ENCODE measurements at places on chromosomes 7 and 10.

- DNase-seq: peak; percentile 19
Measured at GRCh38 chr10:99520847-99521764, 11.6 kb upstream of the NKX2-3 start.

GRCh38 chr10:121007264-121007663 lies 156.1 kb downstream of the WDR11 start:
- no peak for DNase-seq

DNA sequence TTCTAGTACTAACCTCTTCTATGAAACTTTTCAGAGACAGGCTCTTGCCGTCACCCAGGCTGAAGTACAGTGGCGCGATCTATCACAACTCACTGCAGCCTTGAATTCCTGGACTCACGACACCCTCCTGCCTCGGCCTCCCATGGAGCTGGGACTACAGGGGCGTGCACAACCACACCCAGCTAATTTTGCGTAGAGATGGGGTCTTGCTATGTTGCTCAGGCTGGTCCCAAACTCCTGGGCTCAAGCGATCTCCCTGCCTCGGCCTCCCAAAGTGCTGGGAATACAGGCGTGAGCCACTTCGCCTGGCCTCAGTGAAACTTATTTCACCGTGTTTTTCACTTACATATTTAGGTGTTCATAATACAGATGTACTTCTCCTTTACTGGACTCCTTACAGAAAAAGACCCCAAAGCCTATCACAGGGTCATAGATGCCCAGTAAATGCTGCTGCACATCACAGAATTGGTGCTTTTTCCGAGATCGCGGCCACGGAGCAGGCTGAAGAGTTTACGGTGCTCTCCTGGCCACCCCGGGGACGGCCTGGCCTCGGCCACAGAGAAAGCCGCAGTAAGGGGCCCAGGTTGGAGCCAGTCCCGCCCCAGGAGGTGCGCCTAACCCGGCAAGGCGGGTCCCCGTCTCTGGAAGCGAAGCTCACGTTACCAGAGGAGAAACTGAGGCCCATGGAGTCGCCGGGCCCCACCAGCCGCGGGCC lies 595 bp downstream of the TBL2 start:
- peak; percentile 30 for DNase-seq

GRCh38 chr10:24503461-24504320 lies 220.0 kb downstream of the ARHGAP21 start:
- DNase-seq: peak; percentile 45

DNA sequence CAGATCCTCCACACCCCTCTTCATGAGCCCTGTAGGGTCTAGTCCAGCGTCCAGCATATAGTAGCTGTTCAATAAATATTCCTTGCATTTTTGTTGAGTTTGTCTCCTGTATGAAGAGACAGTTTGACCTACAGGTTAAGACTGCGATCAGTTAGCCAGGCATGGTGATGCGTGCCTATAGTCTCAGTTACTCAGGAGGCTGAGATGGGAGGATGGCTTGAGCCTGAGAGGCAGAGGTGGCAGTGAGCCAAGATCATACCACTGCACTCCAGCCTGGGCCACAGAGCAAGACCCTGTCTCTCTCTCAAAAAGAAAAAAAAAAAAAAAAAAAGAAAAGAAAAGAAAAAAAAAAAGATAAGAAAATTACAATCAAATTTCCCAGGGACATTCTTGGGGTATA lies 5.1 kb upstream of the CUEDC2 start:
- DNase-seq: no peak

- DNase-seq: no peak
Measured at GRCh38 chr10:86210416-86210815, 156.2 kb downstream of the GRID1 start.

DNA sequence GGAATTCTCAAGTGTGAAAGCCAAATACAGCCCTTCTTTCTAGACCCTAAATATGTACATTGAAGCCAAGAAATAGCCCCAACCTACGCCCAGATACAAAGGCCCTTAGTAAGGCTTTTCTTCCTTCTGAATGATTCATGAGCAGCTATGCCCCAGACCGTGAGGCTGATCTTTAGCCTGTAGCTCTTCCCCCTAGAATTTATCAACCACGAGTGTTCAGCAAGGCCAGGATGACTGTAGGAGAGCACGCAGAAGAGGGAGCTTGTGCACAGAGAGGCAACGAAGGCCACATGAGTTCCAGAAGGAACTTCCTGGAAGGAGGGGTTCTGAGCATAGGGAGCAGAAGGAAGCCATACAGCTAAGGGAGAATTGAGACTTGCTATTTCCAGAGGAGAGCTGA lies 53.0 kb upstream of the HABP2 start:
- no peak for DNase-seq

DNA sequence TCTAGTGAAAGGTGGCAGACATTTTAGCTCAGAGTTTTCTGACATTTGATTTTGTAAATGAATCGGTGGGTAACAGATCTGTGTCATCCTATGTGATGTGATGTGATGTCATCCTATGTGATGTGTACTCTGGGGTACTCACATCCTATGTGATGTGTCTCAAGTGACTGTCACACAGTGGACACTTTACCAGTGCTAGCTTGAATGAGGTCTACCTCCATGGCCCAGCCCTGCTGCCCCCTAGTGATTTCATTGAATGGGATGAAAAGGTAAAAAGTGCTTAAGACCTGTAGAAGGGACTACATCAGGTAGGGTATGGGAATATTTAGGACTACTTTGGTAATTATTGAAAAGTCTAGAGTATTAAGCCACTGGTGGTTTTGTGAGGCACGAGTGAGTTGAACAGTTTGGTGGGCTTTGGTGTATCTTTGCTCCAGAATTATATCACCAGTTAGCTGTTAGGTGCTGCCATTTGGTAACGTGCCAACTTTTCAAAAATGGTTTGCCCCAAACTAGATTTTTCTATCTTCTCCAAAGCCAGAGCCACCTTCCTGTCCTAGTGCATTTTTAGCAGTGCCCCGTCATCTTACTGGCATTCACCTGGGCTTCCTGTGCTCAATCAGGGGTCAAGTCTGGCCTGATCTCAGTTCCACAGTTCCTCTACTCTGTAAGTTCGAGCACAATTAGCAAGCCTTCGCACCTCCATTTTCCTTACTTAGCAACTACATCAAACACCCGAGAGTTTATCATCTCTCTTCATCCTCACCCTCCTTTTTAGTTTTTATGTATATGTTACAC lies 9.7 kb downstream of the EIF4H start:
- DNase-seq: no peak

- DNase-seq: no peak
Measured at GRCh38 chr10:36489181-36489580, 636.2 kb upstream of the ANKRD30A start.

GRCh38 chr10:83252596-83252995 lies 886.7 kb upstream of the GHITM start:
- no peak for DNase-seq

- DNase-seq: no peak
Measured at GRCh38 chr10:87622314-87623004, 37.2 kb upstream of the PAPSS2 start.

DNA sequence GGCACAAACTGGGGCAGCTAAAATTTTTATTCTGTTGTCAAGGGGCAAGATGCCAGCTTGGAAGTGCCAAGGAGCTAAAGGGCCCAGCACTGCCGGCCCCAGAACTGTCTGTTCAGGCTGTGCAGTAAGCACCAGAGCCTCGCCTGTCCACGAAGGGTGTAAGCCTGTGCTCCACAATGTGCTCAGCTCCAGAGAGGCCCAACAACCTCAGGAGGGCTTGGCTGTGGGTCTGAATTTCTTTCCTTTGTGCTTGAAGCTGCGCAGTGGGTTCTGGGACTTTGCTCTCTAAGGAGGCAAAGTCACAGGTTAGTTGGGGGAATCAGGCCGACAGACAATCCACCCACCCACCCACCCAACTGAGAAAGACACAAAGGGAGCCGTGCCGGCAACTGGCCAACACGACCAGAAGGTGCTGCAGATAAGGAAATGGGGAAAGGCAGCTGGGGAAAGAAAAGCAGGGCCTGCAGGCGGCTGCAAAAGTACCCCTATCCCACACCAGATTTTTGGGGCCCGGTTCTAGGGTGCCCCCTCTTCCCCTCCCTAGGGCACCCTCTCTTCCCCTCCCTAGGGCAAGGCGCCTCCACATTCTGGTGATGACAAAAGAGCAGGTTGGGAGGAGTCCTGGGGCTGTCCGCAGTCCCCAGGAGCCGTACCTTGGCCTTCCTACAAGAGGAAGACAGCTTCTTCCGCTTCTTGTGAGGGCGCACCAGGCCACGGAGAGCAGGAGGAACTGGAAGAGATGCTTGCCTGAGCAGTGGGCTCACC lies 7.7 kb downstream of the DDX56 start:
- no peak for DNase-seq

DNA sequence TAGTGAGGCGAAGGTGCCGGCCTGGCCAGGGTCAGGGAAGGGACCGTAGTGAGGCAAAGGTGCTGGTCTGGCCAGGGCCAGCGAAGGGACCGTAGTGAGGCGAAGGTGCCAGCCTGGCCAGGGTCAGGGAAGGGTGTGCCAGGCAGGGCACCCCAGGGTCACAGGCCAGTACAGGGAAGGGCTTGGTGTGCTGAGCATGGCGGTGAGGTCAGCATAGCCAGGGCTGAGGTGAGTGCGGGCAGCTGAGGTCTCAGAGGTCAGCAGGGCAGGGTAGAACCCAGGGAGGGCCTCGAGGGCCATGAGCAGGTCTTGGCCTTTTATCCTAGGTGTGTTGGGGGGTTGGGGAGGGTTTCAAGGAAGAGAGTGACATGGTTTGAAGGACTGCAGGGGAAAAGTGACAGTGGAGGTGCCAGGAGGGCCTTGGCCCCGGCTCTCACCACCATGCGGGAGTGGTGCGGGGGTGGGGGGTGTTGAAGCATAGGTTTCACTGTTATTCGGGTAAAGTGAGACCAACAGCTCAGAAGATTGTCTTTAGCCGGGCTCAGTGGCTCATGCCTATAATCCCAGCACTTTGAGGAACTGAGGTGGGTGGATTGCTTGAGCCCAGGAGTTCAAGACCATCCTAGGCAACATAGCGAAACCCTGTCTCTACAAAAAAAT lies 93.3 kb downstream of the CHST15 start:
- no peak for DNase-seq

GRCh38 chr7:154598864-154599263 lies 404.1 kb downstream of the PAXIP1 start:
- no peak for DNase-seq

GRCh38 chr10:60564475-60564874 lies 174.8 kb upstream of the ANK3 start:
- DNase-seq: no peak

GRCh38 chr10:6296828-6297251 lies 94.1 kb downstream of the PFKFB3 start:
- DNase-seq: no peak

Measured in progenitor cell of endocrine pancreas (in vitro differentiated cells).